ENCODE measurements at places on chromosomes 11 and 22.

- DNase-seq, result peak; percentile 90
Observed at GRCh38 chr11:118608360-118609227, 1.2 kb downstream of the PHLDB1 start.

GRCh38 chr22:21928048-21928447 is 24.6 kb downstream of the PPM1F start:
- DNase-seq, result no peak

GRCh38 chr22:17085277-17086181 is 729 bp downstream of the IL17RA start:
- peak; percentile 34 for DNase-seq

- no peak for DNase-seq
Observed at GRCh38 chr11:68016904-68017817, 7.0 kb downstream of the ALDH3B1 start.

- DNase-seq, result no peak
Observed at GRCh38 chr22:20816559-20816958, 42.1 kb downstream of the PI4KA start.

DNA sequence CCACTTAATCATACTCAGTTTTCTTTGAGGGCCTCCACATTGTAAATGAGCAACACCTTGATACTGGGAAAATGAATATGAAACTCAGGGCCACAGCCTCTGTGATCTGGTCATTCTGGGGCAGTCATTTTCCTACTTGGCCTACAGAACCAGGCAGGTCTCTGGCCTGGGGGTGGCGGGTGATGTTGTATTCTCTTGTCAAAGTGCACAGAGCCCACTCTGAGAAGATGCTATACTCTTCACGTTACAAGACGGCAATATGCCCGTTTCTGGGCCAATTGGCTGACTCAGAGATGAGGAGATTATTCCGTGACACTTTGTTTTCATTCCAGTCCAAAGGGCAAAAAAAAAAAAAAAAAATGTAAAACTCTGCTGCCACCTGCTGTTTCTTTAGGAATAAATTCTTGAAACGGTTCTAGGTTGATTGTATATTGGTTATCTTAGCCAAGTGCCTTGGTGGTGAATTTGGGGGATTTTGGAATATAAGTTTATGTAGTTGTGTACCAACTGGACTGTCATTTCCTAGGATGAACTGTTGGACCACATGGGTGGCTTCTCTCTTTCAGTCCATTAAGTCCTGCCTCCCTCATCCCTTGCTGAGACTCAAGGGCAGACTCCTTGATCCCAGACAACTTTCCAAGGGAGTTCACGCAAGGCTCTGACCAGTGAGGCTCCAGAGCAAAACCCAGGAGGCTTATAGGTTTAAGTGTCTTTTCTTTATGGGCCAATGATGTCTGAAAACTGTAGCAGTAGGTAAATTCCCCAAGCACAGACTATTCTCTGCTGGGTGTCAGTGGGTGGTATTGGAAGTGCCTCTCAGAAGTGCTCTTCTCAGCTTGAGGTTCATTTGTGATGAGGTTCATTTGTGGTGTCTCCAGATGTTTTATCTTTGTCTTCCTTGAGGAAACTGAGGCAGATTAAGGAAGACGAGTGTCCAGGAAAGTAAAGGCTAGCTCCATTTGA is 18.2 kb downstream of the ADM start:
- no peak for DNase-seq

DNA sequence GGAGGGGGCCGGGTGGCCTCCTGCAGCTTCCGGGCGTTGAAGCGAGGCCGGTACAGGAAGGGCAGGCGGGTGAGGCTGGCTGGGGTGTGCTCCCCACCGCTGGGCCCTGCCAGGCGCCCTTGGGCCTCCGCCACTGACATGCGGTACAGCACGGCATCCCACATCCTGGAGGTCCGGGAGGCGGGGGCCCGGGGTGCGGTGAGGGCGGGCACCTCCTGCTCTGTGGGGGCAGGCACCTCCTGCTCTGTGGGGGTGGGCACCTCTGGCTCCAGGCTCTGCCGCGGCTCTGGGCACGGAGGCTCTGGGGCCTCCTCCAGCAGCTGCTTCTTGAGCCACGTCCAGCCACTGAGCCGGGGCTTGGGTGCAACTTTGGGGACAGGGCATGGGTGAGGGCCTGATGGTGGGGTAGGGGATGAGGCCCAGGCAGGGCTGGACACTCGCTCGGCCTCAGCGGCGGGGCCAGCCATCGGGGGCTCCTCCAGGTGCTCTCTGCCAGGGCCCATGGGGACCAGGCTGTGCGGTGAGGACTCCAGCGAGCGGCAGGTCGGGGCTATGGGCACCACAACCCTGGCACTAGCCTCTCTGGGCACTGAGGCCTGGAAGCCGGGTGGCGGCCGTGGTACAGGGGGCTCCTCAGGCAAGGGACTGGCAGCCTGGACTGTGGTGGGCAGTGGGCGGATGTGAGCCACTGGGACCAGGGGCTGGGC is 2.3 kb downstream of the PRR33 start:
- peak; percentile 40 for DNase-seq

DNA sequence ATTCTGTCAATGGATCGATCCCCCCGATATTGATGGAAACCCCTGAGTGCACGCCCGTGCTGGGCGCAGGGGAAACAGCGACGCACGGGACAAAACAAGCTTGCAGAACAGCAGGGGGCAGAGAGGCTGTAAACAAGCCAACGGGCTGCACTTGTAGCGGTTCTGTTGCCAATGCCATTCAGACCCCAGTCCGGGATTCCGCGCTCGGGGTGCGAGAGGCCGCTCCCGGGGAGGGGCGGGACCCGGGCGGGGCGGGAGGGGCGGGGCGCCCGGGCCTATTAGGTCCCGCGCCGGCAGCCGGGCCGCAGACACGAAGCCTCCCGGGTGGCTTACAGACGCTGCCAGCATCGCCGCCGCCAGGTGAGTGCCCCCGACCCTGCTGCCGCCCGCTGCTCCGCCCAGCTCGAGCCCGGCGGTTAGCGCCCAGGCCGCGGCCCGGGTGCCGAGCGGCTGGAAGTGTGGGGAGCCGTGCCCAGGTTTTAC is at the start of gene BIK:
TSS of gene BIK (plus strand) at position 307 of the 483 bp plus-strand sequence. CDS start 13,273 bp downstream, outside the sequence.
- DNase-seq, result peak; percentile 39

DNA sequence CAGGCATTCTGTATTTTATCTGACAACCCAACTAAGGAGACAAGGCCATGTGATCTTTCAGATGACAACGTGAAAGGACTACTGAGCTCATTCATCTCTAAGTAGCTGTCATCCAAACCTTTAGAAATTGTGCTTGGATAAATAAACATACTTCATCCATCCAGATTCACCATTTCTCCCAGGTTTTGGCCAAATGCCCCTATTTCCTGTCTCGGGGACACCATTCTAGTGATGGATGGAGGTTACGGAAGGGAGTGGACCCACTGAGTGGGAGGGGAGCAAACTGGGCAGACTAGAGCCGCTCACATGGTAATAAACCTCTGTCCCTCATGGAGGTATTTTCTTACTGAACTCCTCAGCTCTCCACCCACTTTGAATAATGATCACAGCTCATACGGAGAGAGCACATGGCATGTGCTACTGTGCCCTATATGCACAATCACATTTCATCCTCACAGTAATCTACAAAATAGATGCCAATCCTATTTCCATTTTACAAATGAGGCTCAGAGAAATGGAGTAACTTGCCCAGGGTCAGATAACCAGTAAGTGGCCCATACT is 114.4 kb downstream of the SLC1A2 start:
- DNase-seq, result no peak
